AG09309 (cell line): ENCODE measurements at places on chromosomes 7 and 10.

DNA sequence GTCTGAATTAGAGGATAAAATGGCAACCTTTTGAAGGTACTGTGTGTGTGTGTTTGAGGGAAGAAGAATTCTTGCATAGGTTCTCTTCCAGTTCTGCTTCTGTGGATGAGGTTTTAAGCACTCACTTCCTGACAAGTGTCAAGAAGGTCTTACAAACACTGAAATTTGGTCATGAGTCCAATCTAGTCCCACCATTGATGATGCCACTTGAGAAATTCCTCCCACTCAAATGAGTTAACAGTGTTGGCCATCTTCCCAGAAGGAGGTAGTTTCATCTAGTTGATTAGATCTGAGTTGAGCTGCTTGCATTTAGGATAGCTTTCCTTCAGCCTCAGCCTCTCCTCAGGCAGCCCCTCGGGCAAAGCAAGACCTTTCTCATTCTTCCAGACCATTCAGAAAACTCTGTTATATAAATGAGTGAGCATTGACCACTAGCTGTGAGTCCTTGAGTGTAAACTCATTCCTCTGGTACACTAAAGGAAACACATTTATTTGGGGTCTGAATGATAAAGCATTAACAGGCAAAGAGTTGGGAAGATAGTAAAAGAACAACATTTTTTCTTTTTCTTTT is 189.5 kb downstream of the TRIL start:
- no peak for DNase-seq

GRCh38 chr7:157937406-157937805 is 600.6 kb downstream of the DNAJB6 start:
- DNase-seq, result no peak

GRCh38 chr7:70776627-70777101 is 355.3 kb upstream of the GALNT17 start:
- DNase-seq, result no peak

- DNase-seq, result no peak
These were observed 37.8 kb upstream of the LRRC17 start for GRCh38 chr7:102874966-102875365.

DNA sequence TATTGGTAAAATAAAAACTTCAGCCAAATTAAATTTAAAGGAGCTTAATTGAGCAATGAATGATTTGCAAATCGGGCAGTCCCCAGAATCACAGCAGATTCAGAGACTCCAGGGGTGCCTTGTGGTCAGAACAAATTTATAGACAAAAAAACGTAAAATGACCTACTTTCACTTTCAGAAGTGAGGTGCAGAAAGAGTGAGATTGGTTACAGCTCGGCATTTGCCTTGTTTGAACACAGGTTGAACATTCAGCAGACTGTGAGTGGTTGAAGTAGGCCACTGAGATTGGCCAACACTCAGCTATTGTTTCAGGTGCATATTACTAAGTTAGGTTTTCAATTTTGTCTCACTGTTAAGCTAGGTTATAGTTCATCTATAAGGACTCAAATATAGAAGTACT is 153.4 kb downstream of the BICC1 start:
- no peak for DNase-seq

DNA sequence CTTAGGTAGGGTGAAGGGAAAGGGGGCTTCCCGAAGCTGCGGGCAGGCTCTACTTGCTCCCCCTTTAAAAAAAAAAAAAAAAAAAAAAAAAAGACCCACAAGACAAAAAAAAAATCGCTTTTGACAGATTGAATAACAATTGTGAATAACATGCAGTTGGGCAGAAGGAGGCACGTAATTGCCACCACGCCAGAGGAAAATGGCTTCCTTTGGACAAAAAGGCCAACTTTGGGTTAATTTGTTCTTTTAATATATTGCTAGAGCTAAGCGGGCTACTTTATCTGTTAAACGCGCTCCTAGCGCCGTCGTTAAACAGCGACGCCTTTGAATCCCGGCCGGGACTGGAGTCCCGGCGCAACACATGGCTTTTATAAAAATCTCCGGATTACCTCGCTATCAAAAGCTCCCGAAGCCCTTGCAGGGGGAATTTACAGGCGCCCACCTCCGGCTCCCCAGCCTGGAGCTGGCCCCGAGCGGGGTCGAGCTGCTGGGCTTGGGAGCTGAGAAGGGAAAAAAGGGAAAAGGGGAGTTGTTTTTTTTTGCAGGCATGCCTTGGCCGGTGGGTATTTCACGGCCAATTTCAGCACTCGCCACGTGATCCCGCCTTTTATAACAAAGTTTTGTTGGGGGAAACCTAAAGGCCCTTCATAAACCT is 1.2 kb downstream of the HOXA11 start:
- no peak for DNase-seq

DNA sequence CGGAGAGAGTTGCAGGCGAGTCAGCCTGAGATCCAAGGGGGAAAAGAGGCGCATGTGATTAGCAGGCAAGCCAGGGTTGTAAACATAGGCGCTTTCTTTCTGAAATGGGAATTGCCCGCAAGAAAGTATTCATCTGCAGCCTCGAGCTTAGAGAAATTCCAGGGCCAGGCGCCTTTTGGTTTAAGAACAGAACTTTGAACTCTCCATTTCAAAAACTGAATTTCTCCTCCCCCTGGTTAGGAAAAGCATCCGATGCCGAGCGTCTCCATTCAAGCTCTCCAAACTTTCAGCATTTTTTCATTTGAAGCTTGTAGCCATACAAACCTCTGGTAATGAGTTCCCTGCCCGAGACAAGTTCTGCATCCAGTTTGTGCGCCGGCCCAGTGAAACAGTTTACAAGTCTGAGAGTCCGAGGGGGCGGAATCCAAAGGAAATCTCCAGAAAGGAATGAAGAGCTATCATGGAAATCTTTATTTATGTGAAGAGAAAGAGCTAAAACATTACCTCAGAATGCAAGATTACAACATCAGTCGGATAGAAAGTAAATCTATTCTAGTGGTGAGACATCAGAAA is 69.9 kb downstream of the FAM204A start:
- no peak for DNase-seq

DNA sequence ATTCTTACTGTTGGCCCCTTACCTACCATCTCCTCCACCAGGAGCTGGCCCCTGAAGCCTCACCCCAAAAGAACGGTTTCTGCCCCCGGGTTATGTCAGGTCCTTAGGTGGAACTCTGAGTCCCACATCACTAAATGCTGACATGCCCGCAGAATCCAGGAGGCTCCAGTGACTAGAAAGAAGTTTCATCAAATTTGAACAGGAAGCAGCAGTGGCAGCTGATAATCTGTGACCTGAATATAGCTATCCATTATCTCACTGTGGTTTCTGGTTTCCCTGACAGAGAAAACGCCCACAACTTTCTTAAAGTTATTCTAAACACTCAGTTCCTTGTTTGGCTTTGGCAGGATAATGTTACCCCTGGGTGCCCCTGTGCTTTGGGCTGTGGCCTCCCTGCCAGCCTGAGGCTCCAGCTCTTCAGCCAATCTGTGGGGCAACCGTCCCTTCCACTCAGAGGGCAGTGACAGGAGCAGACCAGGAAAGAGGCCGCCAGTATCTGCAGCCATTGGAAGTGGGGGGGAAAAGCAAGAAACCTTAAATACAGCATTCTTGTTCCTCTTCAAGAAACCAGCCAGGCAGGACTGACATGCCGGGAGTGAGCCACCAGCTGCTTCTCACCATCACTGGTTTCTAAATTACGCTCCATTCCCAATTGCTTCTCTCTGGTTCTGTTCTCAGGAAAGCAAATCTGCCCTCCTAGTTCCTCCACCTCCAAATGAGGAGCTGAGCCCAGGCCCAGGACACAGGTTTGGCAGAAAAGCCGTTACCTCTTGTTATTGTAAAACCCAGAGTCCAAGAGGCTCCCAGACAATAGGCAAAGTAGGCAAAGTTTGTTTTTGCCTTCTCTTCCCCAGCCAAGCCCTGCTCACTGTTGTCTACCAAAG is 41.2 kb upstream of the VCL start:
- DNase-seq, result no peak

DNA sequence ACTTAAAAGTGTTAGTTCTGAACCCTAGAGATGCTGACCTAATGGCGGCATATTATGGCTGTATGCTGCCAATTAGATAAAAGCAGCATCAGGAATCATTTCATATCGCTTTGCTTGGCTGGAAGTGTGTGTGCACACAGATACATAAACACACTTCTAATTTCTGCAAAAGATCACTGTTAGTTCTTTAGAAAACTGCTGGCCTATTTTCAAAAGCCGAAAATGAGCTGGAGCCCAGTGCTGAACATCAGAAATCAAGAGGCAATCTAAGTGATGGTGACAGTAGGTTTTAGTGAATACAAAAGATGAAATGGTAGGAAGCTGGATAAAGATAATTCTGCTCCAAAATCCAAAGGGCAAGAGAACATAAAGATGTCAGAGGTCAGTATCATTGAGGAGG is 745.8 kb upstream of the LRRTM3 start:
- no peak for DNase-seq

GRCh38 chr7:154984601-154985188 is 18.2 kb downstream of the PAXIP1 start:
- DNase-seq, result no peak
